Stimulated activated CD4-positive, alpha-beta T cell treated with anti-CD3 and anti-CD28 coated beads, Interleukin-12 subunit alpha, Interleukin-12 subunit beta, amount 100 ng/mL, for 24 hours (primary cell): ENCODE measurements at places on chromosomes 3 and 15.

- no peak for DNase-seq
Measured at GRCh38 chr3:78879295-78879860, 888.4 kb downstream of the ROBO1 start.

DNA sequence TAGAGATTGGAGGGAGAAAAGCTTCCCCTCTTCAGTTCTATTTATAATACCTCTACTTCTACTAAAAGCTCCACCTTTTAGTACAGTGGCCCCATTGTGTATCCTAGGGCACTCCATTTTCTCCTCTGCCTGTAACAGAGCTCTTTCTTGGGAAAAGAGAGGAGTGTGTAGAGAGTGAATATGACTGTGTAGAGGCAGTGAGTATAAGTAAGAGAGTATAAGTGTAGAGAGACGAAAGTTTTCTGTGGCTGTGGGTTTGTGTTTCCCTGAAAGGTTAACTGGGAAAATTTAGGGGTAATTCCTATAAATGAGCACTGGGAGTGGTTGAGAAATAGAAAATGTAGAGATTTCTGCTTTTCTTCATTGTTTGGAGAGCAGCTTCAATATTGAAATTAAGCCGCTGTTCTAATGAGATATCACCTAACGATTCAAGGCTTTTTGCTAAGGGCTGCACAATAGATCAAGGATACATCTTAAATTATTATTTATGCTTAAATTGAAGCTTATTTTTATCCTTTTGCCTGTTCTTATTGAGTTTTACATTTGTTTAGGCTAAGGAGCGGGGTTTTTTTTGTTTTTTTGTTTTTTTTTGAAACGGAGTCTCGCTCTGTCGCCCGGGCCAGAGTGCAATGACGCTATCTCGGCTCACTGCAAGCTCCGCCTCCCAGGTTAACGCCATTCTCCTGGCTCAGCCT, 6.9 kb downstream of the IQGAP1 start:
- no peak for DNase-seq

DNA sequence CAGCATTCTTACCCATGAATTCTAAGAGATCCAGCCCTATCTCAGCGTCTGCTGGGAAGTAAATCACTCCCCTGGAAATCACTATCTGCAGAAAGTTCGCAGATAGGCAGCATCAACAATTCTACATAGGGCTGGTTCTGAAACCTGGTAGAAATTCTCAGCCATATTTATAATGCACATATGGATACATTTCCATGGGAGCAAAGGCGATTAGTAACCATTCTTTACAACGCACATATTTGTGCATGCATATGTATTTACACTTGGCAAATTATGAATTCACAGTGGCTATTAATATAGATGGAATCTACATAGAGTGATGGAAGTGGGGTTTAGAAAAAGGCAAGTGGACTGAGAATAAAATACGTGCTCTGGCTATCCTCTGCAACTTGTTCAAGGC, 128.0 kb upstream of the FOXB1 start:
- DNase-seq: no peak

GRCh38 chr15:75573648-75574384, 5.3 kb downstream of the PTPN9 start:
- no peak for DNase-seq

- no peak for DNase-seq
Measured at GRCh38 chr3:32245200-32245599, 6.7 kb downstream of the CMTM8 start.

DNA sequence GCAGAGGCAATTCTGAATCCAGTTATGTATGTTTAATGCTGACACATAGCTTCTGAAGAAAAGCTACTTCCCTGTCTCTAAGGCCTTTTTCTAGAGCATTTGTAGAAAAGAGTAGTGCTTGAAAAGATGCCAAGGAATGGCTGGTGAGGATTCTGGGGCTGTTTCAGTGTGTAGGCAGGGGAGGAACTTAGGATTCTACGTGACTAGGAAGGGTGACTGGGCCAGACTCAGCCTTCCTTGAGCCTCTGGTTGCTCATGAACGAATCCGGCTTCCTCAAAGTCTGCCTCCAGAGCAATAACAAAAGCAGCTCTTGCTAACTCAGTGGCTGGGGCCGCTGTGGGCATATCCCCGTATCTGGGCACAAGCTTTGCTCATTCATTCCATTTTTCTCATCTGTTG, 104.8 kb upstream of the WNT5A start:
- no peak for DNase-seq

- no peak for DNase-seq
Measured at GRCh38 chr3:129558772-129559564, 16.0 kb downstream of the H1-8 start.

- DNase-seq: no peak
Measured at GRCh38 chr3:170010498-170010897, 27.3 kb upstream of the GPR160 start.

DNA sequence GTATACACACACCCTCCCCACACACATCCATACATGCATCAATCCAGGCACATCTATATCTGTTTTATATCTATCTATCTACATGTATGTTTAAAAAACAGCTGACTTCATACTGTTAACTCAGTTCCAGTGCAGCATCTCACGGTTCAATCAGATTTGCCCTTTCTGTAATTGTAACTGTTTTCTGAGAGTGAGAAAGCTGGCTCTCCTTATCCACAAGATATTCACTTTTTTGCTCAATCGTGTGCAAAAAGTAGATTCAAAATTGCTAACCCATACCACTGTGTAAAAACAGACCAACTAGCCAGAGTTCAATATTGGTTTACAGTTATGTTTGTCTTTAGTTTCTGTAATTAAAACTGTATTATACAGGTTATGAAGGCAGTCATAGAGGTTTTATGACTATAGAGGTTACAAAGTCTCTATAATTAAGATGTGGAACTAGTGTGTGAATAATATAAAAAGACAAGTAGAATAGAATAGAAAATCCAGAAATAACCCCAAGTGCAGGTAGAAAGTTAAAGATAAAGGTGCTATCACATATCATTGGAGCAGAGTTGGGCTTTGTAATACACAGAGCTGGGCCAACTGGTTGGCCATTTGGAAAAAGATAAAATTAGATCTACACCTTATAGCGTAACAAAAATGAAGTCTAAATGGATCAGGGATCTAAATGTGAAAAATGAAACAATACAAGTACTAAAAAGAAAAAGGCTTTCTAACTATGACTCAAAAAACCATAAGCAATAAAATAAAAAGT, 20.1 kb upstream of the MCF2L2 start:
- DNase-seq: no peak

DNA sequence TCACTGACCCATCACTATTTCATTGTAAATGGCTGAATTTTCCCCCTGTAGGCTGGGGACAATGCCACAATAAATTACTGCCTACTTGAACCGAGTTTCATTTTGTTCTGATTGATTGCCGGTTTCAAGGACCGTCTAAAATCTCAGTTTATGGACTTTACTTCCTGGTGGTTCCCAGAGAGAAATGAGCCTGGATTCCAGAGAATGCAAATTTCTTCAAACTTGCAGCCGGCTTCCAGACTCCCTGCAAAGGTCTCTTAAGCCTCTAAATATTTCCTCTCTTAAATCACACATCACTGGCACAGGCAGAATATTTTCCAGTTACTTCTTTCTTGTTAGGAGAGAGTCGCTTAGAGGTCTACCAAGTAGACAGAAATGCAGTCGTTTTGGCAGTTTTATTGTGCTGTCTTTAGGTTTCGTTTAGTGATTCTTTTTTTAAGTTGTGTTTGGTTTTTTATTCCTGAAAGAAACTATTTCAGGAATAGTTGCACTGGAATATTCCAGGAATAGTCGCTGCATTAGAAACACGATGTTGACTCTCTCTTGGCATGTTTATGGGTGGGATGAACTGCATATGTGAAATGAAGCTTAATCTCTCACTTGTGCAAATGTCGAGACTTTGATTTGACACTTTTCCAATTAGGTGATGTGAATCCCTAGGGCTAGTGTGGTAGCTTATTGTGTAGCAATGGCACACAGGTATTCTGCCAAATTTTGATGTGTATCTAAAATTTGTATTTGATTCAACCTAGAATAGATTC, 284.1 kb upstream of the NR2E3 start:
- DNase-seq: no peak

DNA sequence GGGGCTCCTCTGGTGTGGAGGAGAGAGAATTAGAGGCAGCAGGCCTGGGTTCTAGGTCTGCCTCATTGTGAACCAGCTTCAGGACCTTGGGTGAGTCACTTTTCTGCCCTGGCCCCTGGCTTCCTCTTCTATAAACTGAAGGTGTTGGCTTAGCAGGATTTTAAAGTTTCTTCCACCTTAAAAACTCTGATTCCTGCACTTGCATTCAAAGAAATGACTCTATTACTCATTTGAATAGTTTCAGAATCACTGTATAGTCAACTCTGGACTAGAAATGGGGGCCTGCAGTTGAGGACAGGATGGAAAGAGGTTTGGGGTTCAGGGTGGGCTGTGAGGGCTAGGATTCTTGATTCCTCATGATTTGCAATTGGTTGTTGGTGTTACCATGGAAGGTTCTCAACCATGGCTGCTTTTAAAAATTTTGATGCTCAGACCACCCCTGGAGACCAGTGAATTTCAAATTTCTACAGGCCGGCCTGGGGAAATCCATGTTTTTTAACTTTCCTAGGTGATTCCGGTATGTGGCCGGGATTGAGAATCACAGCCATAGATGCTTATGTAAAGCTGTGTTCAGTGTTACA, 19.9 kb downstream of the SMAD3 start:
- DNase-seq: no peak

DNA sequence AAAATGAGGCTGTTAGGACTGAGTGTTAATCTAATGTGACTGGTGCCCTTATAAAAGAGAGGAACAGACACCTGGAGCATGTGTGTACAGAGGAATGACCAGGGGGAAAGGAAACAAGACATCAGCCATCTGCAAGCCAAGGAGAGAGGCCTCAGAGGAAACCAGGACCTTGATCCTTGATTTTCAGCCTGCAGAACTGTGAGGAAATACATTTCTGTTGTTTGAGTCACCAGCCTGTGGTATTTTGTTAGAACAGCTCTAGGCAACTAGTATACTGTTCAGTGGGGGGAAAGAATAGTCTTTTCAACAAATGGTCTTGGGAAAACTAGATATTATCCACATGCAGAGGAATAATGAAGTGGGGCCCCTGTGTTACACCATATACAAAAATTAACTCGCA, 80.6 kb downstream of the CCR1 start:
- no peak for DNase-seq

- DNase-seq: no peak
Measured at GRCh38 chr3:53579636-53580035, 85.2 kb downstream of the CACNA1D start.

DNA sequence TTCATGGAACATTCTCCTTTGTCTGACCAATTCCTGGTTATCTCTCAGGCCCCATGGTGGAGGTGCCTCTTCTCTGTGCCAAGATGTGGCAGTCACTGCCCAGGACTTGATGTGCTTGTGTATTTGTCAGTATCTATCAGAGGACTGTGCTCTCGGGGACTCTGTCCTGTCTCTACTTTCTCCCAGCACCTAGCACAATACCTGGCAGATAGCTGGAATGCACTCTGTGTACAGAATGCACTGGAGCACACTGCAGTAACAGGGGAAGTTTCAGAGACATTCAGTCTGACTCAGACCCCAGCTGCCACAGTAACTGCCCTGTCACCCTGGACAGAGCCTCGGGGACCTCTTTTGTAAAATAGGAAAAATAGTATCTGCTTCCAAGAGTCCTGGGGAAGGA, 34.6 kb upstream of the SV2B start:
- no peak for DNase-seq

DNA sequence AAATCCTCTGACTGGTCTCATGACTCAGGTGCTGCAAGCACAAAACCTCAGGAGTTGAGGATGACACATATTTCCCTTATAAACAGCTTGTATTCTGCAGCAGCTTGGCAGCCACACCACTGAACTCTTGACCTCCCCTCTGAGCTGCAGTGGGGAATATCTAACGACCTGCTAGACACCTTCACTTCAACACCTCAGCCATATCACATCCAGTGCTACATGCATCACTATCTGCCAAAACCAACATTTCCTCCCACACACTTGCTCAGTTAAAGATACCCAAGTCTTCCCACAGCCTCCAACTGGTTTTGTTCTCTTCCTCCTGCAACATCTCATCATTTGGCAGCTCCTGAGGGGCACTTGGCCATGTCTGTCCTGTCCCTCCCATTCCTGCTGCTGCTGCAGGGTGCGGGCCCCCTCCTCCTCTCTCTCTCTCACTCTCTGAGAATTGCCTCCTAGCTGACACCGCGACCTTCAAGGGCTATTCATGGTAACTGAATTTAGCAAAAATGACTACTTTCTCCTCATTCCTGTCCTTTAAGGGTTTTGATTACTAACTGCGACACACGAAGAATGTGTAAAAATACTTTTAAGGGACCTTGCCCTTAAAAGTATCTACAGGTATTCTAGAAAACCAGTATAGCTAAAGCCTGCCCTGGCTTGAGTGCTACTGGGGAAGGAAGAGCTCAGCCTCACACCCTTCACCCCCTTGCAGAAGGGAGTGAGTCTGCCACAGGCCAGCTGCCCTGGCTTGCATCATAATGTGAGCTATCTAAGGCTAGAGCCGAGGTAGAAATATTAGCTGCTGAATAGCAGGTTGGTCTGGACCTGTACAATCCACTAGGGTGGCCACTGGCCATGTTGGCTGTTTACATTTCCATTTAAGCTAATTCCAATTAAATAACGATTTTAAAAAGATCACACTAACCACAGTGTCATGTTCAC, 5.0 kb upstream of the CCR9 start:
- DNase-seq: peak; percentile 18

GRCh38 chr3:37625051-37625450, 236.6 kb upstream of the CTDSPL start:
- no peak for DNase-seq

GRCh38 chr3:102132370-102132769, 283.1 kb downstream of the NFKBIZ start:
- no peak for DNase-seq

GRCh38 chr3:156693166-156693565, 18.8 kb downstream of the TIPARP start:
- no peak for DNase-seq

DNA sequence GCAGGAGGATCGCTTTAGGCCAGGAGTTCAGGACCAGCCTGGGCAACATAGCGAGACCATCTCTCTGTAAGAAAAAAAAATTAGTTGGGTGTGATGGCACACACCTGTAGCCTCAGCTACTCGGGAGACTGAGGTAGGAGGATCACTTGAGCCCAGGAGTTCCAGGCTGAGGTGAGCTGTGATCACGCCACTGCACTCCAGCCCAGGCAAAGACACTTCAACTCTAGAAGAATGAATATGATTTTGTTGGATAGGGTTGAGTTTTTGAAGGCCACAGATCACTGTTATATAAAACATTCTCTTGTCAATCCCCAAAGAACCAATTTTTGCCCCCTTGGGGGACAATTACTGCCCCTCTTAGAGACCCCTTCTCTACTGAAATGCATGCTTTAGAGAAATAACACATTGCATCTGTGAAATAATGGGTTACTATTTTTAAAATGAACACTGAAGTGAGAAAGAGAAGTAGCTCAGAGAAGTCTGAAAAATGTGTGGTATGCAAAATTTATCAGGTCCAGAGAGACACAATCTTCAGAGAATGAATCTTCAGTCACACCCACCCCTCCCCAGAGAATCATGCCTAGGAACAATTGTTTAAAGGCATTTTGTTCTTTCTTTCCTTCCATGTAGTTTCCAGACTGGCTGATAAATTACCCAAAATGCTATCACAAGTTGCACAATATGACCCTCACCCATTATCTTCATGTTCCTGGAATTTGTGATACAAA, 42.7 kb downstream of the METTL6 start:
- no peak for DNase-seq

- no peak for DNase-seq
Measured at GRCh38 chr3:50251220-50251619, 15.2 kb downstream of the GNAI2 start.

- no peak for DNase-seq
Measured at GRCh38 chr15:63301088-63301487, 23.7 kb downstream of the APH1B start.

- no peak for DNase-seq
Measured at GRCh38 chr3:99246010-99246654, 344.6 kb upstream of the DCBLD2 start.

GRCh38 chr3:165390166-165390565, 194.0 kb upstream of the SLITRK3 start:
- DNase-seq: no peak
